ENCODE measurements at places on chromosomes 6 and 20.

- DNase-seq: no peak
Measured at GRCh38 chr6:3751077-3751729, at the start of gene PXDC1. Gene PXDC1 (minus strand): TSS chr6:3751713. CDS start chr6:3751531, 182 bp downstream.

DNA sequence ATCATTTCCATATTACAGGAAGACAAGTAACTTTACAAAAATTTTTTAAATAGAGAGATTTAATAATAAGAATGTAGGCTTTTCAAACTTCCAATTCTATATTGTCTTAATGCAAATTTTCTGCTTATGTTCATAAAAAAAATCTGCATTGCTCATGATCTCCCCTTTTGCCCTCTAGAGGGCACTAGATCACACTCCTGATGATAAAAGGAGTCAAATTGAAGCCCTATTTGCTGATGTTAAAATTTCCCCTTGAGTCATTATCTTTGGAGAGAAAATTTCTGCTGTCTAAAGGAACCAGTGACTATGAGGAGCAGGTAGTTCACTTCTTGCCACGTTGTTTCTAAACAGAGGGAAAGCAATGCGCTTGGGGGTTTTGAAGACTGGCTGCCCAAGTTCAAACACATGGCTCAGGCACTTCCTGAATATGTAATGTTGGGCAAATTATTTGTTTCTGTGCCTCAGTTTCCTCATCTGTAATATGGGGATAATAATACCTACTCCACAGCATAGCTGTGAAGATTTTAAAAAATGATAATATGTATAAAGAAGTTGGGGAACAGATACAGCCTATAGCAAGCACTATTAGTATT lies 874.2 kb downstream of the TFAP2A start:
- DNase-seq: no peak

DNA sequence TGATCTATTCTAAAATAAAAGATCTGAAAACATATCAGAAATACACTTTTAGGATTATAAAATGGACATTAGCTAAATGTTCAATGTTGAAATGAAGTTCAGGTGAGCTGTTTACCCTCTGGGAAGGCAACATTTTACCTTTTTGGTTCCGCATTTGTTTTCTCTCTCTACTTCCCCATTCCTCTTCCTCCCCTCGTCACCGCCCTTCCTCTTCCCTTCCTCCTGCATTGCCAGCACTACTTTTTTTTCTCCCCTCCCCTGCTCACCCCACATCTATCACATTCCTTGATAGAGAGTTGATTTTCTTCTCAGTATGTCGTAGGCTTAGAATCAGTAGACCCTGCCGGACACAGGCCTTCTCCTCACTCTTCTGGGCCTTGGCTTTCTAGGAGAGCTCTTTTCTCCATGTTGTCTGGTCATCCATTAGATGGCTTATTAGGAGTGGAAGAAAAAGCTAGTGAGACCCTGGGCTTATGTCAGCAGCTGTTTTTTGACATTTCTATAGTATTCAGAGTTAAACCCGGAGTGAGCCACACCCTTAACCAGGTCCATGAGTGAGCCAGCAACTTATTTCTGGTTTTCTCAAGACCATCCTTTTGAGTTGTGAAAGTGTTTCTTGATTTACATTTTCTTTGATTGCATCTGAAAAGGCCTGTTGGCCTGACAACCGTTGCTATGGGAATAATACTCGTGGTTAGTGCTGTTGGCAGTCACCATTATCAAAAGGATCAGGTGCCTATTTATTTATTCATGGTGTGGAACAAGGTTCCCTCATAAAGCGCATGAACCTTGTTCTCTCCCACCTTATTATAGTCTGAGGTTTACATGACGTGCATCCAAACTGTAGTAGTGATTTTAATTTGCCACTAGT lies 90.9 kb downstream of the DTD1 start:
- DNase-seq: no peak

- DNase-seq: no peak
Measured at GRCh38 chr6:7630792-7631191, 40.8 kb downstream of the SNRNP48 start.

- no peak for DNase-seq
Measured at GRCh38 chr6:34661357-34661756, 35.2 kb downstream of the ILRUN start.

- DNase-seq: no peak
Measured at GRCh38 chr20:56002908-56003800, 2.2 kb downstream of the CBLN4 start.

DNA sequence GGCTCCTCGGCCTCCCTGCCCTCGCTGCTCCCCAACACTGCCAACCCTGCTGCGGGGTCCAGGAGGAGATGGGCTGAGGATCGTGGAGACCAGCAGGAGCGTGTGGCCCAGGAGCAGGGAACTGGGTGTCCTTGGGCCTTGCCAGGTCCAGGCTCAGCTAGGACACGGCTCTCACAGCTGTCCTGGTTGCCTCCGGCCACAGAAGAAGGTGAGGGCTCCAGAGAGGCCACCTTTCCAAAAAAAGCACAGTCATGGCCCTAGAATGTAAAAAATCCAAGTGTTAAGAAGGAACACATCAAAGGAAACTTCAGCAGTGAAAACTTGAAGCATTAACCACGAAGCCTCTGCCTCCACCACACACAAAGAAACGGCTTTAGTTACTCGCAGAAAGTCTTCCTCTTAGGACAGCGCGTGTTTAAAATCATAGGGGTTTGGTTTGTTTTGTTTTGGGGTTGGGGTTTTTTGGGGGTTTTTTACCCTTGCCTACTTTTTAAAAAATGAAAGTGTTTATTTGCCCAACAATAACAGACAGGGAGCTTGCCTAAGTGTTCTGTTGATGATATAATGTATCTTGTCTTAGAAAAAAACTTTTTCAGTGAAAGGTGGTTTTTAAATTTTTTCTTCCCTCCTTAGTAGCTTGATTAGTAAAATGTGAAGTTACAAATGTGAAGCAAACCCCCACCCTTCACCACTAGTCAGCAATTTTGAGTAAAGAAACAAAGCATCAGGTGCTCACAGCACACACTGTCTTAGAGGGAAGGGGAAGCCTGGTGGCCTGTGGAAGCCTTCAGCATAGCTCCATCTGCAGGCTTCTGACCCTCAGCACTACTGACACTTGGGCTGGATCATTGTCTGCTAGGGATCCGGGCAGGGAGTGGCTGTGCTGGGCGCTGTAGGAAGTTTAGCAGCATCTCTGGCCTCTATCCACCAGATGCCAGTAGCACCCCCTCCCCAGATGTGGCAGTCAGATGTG lies 60.0 kb downstream of the PTPN1 start:
- DNase-seq: no peak

- no peak for DNase-seq
Measured at GRCh38 chr20:58224097-58224496, 4.4 kb downstream of the ANKRD60 start.

- DNase-seq: no peak
Measured at GRCh38 chr20:32319100-32319499, 39.0 kb upstream of the ASXL1 start.

- no peak for DNase-seq
Measured at GRCh38 chr6:37867756-37868446, 48.4 kb downstream of the ZFAND3 start.

- DNase-seq: no peak
Measured at GRCh38 chr6:123480986-123481385, 155.8 kb downstream of the TRDN start.

DNA sequence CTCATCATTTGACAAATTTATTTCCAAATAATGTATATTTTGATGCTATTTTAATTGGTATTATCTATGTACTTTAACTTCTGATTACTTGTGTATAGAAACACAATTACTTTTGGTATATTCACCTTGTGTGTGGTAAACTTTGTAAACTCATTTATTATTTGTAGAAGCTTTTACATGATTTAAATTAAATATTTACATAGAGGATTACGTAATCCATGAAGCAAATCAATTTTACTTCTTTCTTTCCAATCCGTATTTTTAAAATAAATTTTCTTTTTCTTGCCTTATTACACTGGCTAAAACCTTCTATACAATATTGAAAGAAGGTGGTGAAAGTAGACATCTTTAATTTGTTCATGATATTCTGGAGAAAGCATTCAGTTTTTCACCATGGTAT lies 540.2 kb downstream of the MMUT start:
- no peak for DNase-seq

- no peak for DNase-seq
Measured at GRCh38 chr6:158445426-158446085, 114.3 kb upstream of the TMEM181 start.

GRCh38 chr6:95784019-95784418 lies 206.7 kb downstream of the MANEA start:
- DNase-seq: no peak

DNA sequence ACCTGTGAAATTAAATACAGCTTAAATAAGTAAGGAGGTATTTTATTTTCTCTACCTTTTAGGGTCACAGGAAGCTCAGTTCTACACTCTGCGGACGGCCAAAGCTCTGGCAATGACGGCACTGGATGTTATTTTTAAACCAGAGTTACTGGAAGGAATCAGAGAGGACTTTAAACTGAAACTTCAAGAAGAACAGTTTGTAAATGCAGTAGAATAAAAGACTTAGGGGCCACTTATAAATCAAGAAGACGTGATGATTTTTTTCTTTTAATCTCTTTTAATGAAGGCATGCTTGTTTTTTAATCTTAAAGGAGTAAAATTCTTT lies 16.2 kb downstream of the PM20D2 start:
- DNase-seq: no peak

DNA sequence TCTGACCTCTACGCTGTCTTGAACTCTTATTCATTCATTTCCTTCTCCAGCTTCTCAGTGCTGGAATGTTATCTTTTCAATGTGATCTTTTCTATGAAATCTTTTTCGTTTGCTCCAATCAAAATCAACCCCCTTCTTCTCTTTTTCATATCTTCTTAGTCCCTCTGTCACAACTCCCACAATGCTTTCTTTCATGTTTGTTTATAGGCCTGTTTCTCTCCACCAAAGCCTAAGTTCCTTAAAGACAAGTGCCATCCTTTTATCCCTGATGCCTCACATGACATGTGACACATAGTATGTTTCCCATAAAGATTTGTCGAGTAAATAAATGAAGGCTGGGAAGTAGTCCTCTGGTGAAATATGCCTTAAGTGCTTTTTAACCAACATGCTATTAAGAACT lies 38.1 kb downstream of the CRYBG1 start:
- DNase-seq: no peak

- DNase-seq: no peak
Measured at GRCh38 chr6:168300975-168301647, 18.5 kb downstream of the DACT2 start.

DNA sequence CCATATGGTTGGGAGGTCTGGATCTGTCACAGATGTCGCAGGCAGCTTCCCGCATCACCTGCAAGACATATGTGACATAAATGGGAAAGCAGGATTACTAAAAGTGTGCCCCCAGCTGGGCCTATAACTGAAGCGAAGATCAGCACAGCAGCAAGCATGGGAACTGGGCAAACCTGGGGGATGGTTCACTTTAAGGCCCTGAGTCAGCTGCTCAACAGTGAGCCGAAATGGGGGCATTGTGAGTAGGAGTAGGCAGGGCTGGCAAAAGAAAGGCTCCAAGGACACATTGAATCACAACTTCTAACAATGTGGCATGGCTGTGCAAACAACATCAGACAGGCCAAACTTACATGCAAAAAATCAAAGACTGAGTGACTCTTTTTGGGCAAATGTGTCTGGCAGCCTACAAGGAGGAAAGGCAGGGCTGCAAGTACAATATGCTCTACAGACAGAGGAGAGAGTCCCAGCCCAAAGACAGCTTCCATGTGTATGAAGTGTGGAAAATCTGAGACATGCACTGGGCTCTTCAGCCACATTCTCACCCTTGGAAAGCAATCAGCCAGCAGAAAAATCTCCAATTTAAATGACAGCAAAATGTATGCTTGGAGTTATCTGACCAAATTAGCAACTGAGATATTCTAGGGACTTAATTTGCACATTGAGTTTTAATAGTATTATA lies 531.0 kb upstream of the MMS22L start:
- no peak for DNase-seq

- no peak for DNase-seq
Measured at GRCh38 chr20:10619427-10619826, 54.4 kb downstream of the JAG1 start.

- DNase-seq: no peak
Measured at GRCh38 chr20:16476032-16476431, 97.2 kb downstream of the KIF16B start.

- DNase-seq: no peak
Measured at GRCh38 chr6:111888928-111889695, 15.9 kb upstream of the FYN start.

- no peak for DNase-seq
Measured at GRCh38 chr6:110548110-110548847, 71.9 kb upstream of the SLC22A16 start.

- no peak for DNase-seq
Measured at GRCh38 chr6:81762132-81762531, 9.7 kb upstream of the TENT5A start.

GRCh38 chr20:10669843-10670446 lies 3.9 kb downstream of the JAG1 start:
- no peak for DNase-seq

- DNase-seq: no peak
Measured at GRCh38 chr20:53629436-53629835, 35.8 kb upstream of the ZNF217 start.

GRCh38 chr6:41200901-41201763 lies at the start of gene TREML2:
Gene TREML2 (minus strand): TSS chr6:41201149. CDS start chr6:41201008, 141 bp downstream.
- no peak for DNase-seq

- no peak for DNase-seq
Measured at GRCh38 chr20:25136643-25137559, 55.0 kb upstream of the VSX1 start.

GRCh38 chr20:25468126-25469075 lies 60.9 kb downstream of the GINS1 start:
- no peak for DNase-seq

GRCh38 chr6:169847901-169848311 lies 96.5 kb downstream of the ERMARD start:
- no peak for DNase-seq

DNA sequence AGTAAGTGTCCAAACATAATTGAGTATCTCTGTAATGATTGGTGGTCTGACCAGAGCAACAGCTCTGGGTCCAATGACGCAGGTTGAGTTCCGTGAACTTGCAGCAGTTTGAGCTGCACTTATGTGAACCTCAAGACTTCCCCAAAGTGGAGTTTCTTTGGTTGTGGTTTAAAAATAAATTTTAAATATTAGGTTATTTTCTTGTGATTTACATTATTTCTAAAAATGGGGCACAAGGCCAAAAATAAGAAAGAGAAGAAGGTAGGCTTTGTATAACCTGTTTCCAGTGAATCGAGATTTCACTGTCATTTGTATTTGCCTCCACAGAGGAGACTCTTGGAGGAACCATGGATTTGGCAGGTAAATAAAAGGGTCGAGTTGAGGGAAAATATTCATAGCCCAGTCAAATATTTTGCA lies 166.4 kb upstream of the ZNF217 start:
- no peak for DNase-seq

- DNase-seq: no peak
Measured at GRCh38 chr20:53706466-53707370, 113.1 kb upstream of the ZNF217 start.

GRCh38 chr6:126773112-126773805 lies 345.2 kb upstream of the RSPO3 start:
- no peak for DNase-seq

GRCh38 chr20:58621906-58622548 lies 29.1 kb upstream of the STX16 start:
- no peak for DNase-seq

- no peak for DNase-seq
Measured at GRCh38 chr6:3871939-3872338, 22.8 kb downstream of the FAM50B start.

All from activated CD8-positive, alpha-beta memory T cell treated with anti-CD3 and anti-CD28 coated beads for 4 hours (primary cell).